ENCODE measurements at places on chromosomes 12 and 14.

DNA sequence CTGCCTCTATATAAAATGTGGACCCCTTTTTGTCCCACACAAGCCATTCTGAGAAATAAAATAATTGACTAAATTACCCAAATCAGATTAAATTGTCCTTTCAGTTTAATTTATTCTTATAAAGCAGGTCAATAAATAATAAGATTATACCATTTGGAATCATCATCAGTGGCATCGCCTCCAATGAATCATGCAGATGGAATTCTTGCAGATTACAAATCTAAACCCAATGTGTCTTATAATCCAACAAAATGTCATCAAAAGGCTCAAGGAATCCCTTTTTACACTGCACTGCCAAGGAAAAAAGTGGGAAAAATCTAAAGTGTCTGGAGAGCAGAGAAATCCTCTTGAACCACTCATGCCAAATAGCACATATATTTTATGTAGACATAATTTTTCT is 138.2 kb upstream of the TSPAN8 start:
- no peak for DNase-seq

GRCh38 chr14:102272392-102272791 is 32.6 kb downstream of the MOK start:
- DNase-seq, result no peak

DNA sequence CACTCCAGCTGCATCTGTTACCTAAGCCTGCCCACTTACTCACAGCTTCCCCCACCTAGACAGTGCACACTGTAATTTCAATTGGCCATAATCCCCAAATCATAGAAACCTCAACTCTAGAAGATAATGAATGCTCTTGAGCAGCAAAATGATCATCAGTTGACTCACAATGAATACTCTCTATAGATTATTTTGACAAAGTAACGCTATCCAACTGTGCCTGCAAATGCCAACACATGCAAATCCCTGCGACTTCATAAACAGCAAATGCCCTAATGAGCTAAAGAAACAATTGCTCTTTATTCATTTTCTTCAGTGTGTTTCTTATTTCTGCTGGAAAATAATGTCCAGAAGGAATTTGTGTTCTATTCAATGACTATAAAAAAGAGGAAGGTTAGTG is 319.5 kb downstream of the PAWR start:
- DNase-seq, result no peak

DNA sequence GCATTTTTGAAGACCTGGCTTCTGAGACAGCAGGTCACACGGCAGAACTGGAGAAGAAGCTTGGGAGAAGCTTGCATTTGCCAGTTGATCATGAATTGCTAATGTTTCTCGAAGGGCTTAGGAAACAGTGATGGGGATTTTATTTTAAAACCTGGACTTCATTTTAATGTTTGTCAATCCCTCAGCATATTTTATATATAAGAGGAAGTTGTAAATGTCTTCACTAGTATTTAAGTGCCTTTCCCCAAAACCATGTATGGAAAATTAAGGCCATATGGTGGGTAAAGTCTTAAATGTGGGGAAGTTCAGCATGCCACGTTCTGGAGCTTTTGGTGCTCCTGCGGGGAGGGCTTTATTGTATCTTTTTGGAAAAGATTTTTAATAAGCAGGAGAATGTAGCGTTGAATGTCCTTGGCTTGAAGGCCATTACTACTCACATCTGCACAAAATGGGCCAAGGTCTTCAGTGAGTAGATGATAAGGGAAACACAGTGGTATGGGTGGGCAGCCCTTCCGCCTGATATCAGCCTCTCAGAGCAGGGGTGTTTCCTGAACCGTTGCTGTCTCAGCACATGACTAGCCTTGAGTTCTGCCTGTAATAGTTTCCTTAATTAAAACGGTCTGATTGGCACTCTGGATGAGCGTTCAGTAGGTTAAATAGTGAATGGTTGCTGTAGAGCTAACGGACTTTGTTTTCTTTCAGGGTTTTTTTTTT is 511.4 kb downstream of the PCNX1 start:
- DNase-seq, result no peak

- DNase-seq, result no peak
These were observed 54.7 kb downstream of the PPM1A start for GRCh38 chr14:60303745-60304144.

DNA sequence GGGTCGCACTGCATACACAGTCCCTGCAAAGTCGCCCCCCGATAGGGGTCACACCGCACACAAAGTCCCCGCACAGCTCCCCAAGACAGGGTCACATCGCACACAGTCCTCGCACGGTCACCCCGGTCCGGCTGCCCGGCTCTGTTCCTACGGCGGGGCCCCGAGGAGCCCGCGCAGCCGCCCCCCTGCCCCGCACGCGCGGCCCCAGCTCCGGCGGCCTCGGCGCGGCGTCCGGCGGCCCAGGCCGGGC is 300 bp downstream of the SSH1 start:
- DNase-seq, result no peak

- no peak for DNase-seq
These were observed 8.0 kb upstream of the ACTR10 start for GRCh38 chr14:58191763-58192601.

GRCh38 chr12:94725375-94726168 is 75.2 kb upstream of the TMCC3 start:
- DNase-seq, result peak; percentile 6

DNA sequence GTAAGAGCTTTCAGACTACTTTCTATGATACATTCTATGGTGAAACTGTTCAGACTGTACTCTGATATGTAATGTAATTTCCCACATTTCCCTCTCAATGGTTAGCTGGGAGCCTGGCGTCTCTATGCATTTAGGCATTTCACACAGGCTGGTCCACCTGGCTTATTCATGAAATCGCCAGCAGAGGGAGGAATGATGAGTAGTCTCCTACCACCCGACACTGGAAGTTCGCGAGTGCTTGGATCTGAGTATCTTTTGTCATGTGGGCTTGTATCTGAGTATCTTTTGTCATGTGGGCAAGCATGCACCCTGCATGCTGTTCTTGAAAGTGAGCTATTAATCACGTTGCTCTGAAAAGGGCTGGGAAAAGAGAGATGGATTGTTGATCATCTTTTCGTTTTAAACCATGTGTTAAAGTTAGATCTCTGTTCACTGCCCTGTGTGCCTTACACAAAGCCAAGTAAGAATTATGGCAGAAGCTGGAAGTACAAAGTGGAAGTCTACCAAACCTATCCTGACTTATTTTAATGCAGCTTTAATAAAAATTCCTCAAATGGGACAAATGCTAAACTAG is 235.0 kb downstream of the ATP23 start:
- no peak for DNase-seq

GRCh38 chr14:57869617-57870016 is 3.7 kb upstream of the SLC35F4 start:
- DNase-seq, result no peak

GRCh38 chr14:20503898-20504297 is 1.4 kb upstream of the RNASE10 start:
- DNase-seq, result no peak

GRCh38 chr12:106282457-106283097 is 20.0 kb upstream of the TCP11L2 start:
- DNase-seq, result no peak

DNA sequence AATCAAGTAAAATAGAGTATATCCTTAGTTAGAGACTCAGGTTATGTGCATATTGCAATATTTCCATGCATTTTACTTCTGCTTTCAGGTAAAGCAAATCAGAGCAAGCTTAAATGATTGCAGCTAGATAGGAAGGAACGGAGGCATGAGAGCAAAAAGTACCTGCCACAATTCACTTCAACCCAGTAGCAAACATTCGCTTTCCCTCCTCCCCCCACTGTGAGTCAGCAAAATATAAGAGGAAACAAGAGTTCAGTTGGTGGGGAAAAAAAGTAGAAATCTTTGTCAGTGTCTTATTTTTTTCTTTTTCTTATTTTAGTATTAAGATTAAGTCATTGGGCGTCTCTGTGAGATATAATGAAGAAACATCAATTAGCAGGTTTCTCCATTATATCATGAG is 475.4 kb downstream of the NPAS3 start:
- no peak for DNase-seq

- DNase-seq, result no peak
These were observed 310.9 kb downstream of the ADGRD1 start for GRCh38 chr12:131264635-131265034.

GRCh38 chr12:2239381-2239871 is 186.6 kb downstream of the CACNA1C start:
- DNase-seq, result no peak

- no peak for DNase-seq
These were observed 681.0 kb downstream of the RPL10L start for GRCh38 chr14:45970621-45971020.

GRCh38 chr14:28769276-28769880 is 2.8 kb downstream of the FOXG1 start:
- no peak for DNase-seq

DNA sequence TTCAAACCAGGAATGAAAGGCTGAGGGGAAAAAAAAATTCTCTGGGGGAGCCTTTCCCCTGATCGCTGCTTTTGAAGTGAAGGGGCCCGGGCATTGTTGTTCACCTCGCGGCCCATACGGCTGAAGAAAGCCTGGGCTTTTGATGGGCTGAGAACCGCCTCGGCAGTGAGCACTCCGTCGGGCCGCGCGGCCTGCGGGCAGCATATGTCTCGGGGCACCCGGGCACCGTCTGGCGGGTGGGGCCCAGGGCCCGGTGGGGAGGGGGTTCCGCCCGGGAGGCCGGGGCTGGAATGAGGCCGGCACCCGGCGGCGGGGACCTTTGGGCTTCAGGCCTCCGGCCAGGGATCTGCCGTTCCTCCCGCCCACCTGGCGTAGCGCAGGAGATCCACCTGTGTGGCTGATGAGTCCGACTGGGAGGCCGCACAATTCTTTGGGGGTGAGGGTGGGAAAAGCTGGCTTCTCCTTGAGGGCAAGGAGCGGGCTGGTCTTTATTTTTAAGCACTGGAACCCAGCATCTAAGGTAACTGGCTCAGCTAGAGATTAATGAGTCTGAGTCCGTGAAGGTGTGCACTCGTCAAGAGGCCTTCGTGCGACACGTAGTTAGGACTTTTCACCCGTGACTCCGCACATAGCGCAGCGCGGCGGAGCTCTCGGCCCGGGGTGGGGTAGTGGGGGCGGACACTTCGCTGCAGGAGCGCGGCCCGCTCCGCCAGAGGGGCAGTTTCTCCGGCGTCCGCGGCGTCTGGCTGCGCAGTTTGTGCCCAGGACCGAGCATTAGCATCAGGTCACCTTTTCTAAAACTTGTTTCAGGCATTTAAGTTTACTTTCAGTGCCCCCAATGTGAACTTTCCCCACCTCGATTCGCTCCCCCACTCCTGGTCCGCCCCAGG is 10.6 kb downstream of the FOXA1 start:
- DNase-seq, result no peak

- DNase-seq, result no peak
These were observed 243.7 kb upstream of the DIO2 start for GRCh38 chr14:80455031-80455430.

DNA sequence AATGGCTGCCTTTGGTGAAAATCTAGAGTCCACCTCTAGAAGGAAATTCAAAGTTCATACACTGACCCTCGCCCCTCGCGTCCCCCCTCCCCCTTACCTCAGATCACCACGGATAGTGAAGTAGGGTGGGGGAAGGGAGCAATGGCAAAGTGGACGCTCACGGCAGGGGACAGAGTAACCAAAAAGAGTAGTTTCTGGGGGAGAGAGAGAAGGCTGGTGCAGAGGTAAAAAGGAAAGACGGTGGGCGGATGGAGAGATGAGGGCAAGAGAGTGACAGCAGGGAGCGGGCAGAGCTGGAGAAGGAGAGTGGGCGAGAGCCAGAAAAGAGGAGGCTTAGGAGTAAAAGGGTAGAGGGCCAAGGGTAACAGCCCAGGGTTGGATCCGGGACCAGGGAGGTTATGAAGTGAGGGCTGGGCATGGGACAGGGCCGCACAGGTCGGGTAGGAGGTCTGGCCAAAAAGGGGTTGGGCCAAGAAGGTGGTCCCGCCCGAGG is 423 bp downstream of the ALDH6A1 start:
- DNase-seq, result no peak

DNA sequence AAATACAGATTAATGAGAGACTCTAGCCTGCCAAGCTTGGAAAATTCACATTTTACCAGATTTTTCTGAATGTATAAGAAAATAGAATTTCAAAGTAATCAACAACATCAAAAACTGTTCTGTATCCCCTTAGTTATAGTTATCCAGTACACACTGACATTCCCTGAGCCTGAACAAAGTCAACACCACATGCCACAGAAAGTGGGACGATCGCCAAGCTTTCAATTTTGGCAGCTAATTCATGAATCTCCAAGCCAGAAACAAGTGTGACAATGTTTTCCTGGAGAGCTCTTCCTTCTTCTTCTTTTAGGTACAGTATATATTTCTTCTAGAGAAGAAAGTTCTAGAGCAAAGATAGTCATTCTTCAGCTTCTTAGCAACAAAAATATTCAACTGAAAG is 290.2 kb downstream of the PRKD1 start:
- DNase-seq, result no peak

GRCh38 chr12:45435945-45436710 is 220.2 kb downstream of the ANO6 start:
- DNase-seq, result no peak

- DNase-seq, result no peak
These were observed 213.5 kb downstream of the PELI2 start for GRCh38 chr14:56331592-56332216.

- no peak for DNase-seq
These were observed 92.8 kb upstream of the FLRT2 start for GRCh38 chr14:85437148-85437547.

GRCh38 chr12:20212658-20213555 is 155.4 kb upstream of the PDE3A start:
- no peak for DNase-seq

DNA sequence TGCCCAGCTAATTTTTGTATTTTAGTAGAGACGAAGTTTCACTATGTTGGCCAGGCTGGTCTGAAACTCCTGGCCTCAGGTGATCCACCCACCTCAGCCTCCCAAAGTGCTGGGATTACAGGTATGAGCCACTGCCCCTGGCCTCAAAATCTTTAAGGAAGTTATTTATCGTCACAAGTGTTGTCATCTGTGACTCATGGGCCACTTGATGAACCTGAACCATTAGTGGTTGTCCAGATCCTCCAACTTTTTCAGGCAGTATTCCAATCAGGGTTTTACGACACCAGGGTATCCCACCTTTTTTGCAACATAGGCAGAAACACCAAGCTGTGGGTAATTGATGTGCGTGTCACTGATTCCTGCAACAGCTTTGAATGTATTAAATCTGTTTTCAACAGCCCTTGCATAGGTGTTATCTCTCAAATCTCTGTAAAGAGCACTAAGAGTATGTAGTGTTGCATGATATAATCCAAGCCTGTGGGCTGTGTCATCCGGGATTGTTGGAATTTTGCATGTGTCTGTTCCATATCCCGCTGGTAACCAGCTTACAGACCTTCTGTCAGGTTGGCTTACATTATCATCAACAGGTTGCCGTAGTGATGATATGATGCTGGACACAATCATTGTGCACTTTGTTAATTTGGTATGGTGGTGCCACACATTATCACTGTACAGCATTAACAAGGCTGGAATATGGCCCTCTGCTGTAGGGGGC is 79.3 kb upstream of the SCN8A start:
- no peak for DNase-seq

- no peak for DNase-seq
These were observed 19.5 kb upstream of the FZD10 start for GRCh38 chr12:130142736-130143135.

DNA sequence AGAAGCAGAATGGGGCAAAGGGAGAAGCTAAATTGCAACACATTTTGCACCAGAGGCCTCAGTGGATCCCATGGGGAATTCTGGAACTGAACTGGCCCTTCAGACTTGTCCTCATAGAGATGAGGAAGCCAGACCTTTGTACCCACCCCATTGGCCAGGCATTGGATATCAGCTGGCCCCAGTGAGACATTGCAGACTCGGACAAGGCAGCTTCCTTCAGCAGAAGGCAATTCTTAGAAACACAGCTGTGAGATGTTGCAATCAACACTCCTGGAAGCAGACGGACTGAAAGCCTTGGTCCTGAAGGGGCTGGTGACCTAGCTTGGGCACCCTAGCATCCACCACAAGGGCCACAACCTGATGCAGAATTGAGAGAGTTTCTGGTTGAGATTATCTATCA is 218.1 kb downstream of the MSRB3 start:
- DNase-seq, result no peak
